ENCODE measurements at places on chromosomes 1 and 21.

DNA sequence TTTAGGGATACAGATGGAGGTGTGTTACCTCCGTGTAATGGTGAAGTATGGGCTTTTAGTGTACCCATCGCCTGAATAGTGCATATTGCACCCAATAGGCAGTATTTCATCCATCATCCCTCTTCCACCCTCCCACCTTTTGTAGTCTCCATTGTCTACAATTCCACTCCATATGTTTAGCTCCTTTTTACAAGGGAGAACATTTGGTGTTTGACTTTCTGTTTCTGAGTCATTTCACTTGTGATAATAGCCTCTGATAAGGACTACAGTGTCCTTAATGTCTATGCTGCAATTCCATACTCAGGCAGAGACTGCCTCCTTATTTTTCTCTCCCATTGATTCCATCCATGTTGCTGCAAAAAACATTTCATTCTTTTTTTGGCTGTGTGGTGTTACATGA lies 48.7 kb downstream of the OVGP1 start:
- no peak for DNase-seq

GRCh38 chr1:81406292-81406999 lies 394.3 kb upstream of the ADGRL2 start:
- DNase-seq: no peak

DNA sequence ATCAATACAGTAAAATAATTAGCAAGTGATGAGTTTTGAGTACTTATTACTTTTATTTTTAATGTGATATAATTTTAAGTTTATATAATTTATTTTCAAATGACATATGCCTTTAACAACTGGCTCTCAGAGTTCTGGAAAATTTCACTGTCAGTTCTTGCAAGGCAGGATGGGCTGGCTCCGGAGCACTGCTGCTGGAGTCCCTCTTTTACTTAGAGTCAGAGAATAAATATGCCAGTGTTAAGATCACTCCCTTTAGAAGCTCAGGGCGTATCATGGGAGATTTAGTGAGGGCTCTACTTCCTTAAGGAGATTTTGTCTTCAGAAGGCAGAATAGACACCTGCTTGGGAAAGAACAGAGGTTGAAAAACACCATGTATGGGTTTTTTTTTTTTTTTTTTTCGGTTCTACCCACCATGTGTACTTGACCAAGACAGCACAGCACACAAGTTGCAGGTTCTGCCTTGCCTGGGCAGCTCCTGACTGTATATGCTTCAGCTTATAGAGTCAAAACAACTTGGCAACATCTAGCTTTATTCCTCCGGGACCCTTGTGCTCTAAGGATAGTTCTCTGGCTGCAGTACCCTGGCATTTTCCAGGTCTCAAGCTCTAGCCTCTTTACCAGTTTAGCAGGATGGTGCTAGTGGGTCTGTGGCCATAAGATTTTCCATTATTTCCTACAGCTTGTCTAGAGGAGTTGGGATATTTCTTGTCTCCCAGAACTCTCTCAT lies 29.7 kb upstream of the FMOD start:
- DNase-seq: no peak

DNA sequence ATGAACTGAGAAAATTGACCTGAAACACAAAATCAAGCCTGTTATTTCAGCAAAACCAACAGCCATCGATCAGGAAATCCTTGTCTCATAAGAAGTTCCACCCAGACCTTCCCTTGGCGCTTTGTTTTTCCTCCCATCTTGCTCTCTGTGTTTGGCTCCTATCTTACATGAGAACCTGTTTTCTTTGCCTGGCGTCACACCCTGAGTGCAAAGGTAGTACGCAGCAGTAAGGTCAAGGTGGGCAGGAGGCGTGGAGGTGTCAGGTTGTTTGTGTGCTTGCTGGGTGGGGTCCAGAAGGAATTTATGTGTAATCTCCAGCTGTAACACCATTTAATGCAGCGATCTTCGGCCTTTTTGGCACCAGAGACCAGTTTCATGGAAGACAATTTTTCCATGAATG lies 50.5 kb downstream of the C1orf21 start:
- DNase-seq: no peak

DNA sequence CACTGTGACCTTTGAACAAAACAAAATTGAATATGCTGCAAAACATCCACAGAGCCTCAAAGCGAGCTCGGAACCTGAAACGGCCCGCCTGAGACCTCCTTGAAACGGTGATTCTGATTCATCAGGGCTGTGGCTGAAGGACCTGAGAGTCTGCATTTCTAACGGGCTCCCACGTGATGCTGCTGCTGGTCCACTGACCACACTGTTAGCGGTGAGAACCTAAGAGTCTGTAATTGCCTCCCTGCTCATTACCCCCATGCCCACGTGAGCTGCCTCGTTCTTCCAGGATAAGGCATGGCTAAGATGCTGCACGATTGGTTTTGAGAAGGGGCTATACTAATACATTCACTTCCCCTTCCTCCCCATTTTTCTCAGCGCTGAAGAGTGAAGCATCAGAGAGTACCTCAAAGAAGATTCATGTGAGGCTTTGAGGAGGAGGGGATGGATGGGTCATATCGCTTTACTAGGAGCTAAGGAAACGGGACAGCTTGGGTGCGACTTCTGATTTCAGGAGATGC lies 9.7 kb downstream of the TLR5 start:
- DNase-seq: no peak

DNA sequence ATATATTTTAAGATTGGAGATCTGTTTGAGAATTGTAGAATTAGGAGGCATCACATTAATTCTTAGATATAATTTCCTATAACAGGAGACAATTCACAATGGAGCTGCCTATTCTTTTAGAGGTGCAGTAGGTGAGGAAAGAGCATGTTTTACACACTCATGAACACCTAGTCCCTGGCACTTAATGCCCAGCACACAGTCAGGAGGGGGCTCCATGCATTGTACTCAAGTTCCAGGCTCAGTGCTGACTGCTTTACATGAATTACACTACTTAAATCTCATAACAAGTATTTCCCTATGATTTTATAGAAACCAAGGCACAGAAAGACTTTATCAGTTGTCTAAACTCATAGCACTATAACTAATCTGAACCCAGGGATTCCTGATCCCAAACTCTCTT lies 360 bp upstream of the GBP3 start:
- DNase-seq: no peak

DNA sequence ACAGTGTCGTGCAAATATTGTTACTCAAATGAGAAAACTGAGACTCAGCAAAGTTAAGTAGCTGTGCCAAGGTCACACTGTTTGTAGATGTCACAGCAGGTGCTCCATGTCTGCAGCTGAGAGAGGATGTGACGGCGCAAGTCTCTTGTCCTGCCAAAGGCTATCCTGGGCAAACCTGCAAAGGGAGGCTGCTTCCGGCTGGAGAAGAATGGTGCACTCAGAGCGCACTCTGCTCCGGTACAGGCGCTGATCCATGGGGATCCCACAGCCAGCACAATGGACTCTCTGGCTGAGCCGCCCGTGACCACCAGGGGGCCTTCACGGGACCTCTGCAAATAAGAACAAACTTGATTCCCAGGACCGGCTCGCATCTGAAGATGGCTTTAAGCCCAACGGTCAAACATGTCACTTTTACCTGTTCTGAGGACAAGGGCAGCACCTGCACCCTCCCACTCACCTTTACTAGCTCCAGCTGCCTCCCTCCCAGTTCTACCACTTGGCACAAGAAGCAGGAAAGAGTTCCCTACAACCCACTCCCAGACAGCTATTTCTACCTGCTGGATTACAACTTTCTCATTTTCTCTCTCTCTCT lies 21.9 kb downstream of the RD3 start:
- peak; percentile 31 for DNase-seq

DNA sequence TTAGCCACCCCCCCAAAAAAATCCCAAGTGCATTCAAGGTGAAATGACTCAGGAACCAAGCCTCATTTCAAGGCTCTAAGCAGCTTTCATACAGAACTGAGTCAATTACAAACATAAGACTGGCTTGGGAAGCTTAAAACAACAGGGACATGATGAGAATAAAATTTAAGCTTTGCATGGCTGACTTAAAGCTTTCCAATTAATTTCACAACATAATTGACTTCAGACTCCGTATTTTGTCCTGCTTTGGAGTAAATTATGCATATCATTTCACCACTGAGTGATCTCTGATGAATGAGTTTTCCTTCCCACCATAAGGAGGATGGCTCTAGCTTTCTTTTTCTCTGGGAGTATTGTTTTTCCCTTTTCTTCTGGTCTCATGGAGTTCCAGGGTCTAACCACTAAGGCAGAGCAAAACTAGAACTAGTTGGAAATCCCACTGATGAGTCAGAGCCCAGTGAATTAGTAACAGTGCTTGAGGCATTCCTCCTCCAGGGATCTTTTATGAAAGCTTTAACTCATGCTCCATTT lies 72.8 kb downstream of the XCL2 start:
- DNase-seq: peak; percentile 92

- DNase-seq: no peak
These were observed 134.6 kb upstream of the DPYD start for GRCh38 chr1:98055457-98055856.

- no peak for DNase-seq
These were observed 56.9 kb downstream of the PTPRF start for GRCh38 chr1:43587594-43587993.

Data from HFF-Myc (cell line).